ENCODE measurements at places on chromosomes 13 and 19.

DNA sequence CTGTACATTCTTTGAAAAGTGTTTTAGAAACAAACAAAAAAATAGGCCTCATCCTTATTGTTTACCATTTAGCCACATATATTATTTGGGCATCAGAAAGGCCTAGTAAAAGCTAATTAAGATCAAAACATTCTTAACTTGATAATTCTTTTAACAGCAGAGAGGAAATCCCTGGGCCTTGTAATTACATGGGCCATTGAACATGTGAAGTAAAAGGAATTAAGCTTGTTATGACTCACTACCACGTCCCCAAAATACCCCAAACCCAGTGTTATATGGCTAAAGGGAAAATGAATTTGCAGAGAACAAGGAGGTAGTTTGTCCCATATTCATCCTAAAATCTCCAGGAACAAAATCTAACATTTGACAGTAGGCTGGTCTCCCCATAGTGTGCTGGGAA is 439.8 kb downstream of the ITGBL1 start:
- DNase-seq = no peak

DNA sequence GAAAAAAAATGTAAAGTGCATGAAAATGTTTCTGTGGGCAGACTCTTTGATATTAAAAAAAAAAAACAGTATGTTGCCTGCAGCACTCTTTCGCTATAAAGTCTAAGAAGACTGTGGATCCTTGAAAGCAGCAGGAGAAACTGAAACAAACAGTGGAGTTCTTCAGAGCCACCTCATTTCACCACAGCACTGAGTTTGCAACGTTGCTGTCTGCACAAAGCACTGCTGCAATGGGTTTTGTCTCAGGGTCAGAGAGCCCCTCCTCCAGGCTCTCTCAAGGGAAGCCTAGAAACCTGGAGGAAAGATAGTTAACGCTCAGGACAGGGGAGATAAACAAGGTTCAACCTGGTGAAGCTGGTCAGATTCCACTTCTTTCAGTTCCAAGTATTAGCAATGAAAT is 248.7 kb downstream of the EFNB2 start:
- DNase-seq = no peak

DNA sequence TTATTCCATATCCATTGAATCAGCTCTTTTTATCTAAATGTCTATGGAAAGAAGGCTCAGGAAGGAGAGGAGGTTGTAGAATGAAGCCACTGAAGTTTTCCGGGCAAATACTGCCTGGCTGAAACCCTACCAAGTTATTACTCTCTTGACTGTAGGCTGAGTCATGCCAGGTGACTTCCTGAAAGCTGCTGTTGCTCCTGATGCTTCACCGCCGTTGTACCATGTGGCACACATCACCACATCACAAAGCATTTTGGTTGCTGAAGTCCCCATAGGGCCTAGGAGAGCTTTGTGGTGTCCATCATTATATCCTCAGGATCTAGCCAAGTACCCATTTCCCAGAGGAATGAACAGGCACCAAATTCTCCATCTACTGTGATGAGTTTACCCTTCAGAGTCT is 11.1 kb upstream of the TDRD12 start:
- no peak for DNase-seq

DNA sequence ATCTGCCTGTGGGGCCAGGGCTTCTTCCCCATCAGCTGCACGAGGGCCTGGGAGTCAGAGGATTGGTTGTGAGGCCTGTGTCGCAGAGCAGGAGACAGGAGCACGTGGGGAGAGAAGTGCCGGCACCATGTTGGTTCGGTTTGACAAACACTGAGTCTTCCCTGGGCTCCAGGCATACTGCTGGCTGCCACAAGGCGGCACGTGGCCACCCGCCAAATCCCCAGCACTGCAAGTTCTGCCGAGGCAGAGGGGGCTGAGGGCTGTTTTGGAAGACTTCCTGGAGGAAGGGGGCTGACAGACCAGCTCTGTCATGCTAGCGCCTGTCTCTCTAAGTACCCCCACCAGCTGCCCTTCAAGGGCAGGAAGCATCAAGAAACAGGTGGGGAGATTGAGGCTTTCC is 9.5 kb downstream of the SHANK1 start:
- DNase-seq = no peak

- DNase-seq = no peak
Observed at GRCh38 chr19:45794627-45795026, 2.0 kb upstream of the DMWD start.

DNA sequence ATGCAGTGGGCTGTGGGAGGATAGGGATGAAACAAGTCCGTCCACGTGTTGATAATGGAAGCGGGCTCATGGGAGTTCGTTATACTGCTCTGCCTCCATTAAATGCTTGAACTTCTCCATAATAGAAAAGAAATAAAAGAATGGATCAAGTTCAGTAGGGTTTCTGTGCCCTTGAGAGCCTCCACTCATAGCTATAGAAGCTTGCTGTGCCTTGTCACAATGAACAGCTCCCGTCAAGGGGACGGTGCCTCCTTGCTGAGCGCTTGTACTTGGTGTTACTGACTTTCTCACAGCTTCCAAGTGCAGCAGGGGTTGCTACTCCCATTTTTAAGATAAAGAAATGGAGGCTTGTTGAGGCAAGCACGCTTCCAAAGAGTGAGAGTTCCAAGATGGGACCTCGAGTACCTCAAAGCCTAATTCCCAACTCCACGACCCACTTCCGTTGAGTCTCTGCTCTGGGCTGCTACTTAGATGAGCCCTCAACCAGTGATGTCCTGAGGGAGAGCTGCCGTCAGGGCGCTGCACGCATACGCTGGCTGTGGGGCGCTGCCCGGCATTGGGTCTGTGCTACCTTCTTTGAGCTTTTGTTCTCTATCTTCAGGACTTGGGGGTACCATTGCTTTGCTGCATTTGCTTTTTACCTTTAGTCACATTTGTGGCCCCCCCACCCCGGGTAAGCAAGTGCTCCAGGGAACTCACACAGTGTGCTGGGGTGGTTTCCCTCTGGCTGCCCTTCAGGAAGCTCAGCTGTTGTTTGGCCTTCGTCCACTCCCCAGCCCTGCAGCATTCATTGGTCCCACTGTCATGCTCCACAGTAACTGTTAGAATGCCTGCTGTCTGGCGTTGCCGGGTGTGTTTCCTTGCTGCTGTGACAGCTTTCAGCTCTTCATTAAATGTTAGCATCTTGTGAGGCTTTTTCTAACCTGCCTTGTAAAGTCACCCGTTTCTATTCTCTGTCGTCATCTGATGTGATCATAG is 9.5 kb downstream of the SNRNP70 start:
- no peak for DNase-seq

- no peak for DNase-seq
Observed at GRCh38 chr13:56923626-56924140, 217.0 kb upstream of the PRR20A start.

- no peak for DNase-seq
Observed at GRCh38 chr13:28611654-28612131, 47.2 kb upstream of the POMP start.

GRCh38 chr19:6724631-6725492 is 4.4 kb upstream of the C3 start:
- DNase-seq = no peak

DNA sequence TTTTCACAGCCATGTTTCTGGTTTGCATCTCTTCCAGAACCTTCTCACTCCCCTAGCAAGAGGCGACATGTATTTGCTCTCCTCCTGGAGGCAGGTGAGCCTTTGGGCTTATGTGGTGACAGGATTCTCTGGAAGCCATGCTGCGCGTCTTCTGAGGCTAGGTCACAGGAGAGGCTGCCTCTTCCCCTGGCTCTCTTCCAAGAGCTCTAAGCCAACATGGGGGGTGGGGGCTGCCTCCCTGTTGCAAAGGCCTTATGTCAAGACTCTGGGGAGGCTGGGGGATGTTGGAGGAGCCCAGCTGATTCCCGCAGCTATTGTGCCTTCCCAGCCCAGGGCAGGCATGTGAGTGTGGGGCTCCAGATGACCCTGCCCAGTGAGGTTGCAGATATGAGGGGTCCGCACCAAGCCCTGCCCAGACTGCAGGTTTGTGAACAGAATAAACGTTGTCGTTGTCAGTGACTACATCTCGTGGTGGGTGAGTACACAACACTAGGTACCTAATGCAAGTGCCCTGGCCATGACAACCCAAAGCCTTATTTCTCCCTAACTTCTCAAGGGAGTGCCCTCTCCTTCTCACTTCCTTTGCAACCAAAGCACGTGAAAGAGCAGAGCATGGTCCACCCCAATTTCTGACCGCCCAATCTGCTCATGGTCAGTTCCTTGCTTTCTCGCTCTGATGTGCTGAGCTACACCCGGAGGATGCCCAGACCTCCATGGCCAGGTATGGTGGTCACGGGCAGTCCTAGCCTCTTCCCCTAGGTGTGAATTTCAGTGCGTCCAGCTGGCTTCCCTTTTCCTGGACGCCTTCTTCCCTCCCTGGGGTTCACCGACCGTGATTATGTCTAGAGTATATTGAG is 44.9 kb downstream of the TEX29 start:
- DNase-seq = no peak

GRCh38 chr13:53104136-53104535 is 75.5 kb downstream of the OLFM4 start:
- DNase-seq = no peak

- DNase-seq = no peak
Observed at GRCh38 chr13:114200399-114200911, 21.4 kb downstream of the CFAP97D2 start.

DNA sequence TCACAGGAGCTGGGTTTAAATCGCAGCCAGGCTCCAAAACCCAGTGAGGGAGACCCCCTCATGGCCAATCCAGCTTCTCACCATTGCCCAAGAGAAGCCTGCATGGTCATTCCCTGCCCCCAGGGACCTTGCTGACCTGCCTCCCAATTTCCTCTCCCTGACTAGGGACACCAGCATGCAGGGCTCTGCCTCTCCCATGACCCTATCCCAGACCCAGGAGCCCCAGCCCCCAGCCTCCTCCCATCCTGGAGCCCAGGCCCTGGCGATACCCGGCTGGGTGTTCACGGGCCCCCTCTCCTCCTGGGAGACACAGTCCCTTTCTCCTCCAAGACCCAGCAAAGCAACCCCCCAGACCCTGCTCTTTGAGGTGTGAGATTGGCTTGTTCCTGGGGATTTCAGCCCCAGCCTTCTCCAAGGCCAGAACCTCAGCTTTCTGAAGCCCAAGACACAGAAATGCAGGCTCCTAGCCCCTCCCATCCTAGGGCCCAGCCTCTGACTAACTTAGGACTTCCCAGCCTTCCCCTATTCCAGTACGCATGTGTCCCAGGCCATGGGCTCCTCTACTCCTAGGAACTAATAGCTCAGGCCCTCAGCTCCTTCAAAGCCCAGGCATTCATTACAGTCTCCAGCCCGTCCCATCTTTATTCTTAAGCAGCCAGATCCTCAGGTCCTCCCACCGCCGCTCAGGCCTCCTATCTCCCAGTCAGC is 1.1 kb downstream of the GYS1 start:
- no peak for DNase-seq

DNA sequence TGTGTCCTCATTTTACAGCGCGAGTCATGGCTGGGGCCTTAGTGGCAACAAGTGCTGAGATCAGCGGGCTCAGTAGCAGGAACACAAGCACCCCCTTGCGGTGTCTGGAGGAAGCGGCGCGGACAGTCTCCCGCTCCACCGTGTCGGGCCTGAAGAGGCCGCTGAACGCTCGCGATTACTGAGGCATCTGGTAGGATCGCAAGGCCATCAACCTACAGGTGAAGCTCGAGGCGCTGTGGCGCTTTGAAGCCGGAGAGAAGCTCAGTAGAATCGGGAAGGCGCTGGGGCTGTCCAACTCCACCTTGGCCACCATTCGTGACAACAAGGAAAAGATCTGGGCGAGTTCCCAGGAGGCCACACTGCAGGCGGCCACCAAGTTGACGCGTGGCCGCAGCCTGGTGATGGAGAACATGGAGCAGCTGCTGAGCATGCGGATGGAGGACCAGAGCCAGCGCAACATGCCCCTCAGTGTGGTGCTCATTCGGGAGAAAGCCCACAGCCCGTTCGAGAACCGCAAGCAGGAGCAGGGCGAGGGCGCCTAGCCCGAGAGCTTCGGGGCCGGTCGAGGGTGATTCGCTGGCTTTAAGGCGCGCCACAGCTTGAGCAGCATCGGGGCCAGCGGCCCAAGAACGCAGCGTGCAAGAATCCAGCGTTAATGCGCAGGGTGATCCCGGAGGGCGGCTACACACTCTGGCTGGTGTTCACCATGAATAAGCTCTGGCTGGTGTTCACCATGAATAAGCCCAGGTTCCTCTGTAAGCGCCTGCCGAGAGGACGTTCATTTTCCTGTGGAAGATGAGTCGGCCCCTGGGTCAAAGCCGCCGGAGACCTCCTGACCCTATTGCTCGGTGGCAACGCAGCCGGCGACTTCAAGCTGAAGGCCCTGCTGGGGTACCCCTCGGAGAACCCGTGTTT is 8.3 kb upstream of the MZF1 start:
- peak; percentile 92 for DNase-seq

GRCh38 chr19:33688171-33688992 is 66.6 kb downstream of the CHST8 start:
- DNase-seq = no peak

- DNase-seq = no peak
Observed at GRCh38 chr13:46749951-46750350, 47.0 kb downstream of the ESD start.

DNA sequence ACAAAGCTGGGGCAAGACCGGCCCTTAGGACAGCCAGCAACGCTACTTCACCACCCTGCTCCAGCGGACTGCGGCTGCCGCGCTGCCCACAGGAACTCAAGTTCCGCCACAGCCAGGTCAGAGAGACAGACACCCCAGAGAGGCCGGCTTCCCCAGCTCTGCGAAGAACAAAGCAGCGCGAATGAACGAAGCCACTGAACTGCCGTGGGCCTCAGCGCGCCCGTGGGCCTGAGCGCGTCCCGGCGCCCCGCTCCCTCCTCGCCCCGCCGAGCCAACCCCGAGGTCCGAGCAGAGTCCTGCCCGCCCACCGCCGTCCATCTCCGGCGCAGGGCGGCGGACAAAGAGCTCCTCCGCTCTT is 158.4 kb downstream of the RNF17 start:
- no peak for DNase-seq

- no peak for DNase-seq
Observed at GRCh38 chr13:51590971-51591627, 6.8 kb downstream of the WDFY2 start.

GRCh38 chr13:110129539-110130186 is 177.3 kb downstream of the COL4A1 start:
- DNase-seq = no peak

DNA sequence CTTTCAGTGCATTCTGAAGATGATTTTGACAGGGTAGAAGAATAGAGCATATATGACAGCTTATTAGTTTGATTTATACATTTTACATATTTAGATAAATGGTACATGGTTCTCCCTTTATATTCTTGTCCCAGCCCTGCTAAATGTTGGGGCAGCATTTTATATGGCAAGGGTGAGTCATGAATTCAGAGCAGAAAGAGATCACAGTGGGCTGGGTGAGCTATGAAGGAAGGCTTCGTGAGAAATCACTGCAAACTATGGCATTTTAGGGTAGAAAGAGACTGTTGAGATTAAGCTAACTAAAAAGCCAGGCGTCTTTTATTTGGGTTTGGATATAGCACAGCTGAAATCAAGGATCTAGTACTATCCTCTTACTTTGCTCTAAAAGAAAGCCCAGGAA is 23.9 kb upstream of the METTL21C start:
- DNase-seq = no peak
